HuH-7.5 (cell line): ENCODE measurements at places on chromosomes 4 and X.
A peak's percentile ranks its signal among the peaks of the same experiment; 100 is the strongest.

GRCh38 chrX:68487924-68488323, 10.9 kb upstream of the YIPF6 start:
- DNase-seq, result no peak

DNA sequence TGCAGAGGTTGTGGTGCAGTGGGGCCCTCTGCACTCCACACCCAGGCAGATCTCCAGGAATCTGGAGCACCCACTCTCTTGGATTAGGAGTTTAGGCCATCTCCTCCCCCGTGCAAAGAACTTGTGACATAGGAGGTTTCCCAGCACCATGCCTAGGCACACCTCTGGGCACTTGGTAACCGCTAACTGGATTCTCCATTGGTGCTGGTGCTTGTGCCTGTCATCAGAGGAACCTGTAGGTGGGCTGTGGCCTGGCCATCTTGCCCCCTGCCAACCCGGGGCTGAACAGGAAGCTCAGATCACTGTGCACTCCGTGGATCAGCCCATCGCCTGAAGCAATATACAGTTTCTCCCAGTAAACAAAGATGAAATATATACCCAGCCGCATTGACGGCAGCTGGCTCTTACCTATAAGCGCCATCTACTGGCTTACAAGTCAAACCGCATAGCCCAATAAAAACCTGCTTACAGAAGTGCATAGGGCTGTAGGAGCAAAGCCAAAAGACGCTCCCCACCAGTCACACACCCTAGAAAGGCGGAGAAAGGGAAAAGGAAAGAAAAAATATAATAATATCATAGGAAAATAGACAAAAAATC, 19.1 kb upstream of the TEX13B start:
- DNase-seq, result no peak

DNA sequence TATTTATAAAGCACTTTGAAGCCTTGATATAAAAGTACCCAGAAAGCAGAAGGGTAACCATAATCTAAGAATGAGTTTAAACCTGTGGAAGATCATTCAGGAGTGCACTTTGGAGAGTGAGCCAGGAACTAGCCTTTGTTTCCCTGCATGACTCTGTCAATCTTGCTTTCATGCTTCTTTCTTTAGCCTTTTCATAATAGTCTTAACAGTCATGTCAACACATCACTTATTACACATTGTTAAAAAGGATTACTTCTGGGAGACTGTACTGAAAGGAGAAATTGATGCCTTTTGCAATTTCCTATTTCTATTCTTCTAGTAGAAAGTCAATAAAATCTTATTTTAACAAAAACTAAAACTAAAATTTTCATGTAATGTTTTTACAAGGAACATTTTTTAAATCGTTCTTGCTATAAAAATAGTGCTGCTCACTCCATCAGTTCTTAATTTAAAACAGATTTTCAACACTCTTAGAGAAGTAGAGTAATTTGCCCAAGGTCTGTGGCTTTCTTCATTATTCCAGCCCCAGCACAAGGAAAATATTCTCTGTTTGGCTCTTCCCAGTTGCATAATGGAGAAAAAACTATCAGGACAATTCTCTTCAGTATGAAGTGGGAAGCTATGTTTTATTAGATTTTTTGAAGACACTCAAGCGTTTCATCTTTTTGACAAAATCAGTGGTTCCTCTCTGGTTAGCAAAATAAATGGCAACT, 35.4 kb upstream of the SPP1 start:
- no peak for DNase-seq

- DNase-seq, result no peak
These were observed 222.3 kb downstream of the FAM47A start for GRCh38 chrX:33909836-33910235.

- peak; percentile 9 for DNase-seq
These were observed 35.3 kb downstream of the SUPT20HL1 start for GRCh38 chrX:24395775-24396174.

DNA sequence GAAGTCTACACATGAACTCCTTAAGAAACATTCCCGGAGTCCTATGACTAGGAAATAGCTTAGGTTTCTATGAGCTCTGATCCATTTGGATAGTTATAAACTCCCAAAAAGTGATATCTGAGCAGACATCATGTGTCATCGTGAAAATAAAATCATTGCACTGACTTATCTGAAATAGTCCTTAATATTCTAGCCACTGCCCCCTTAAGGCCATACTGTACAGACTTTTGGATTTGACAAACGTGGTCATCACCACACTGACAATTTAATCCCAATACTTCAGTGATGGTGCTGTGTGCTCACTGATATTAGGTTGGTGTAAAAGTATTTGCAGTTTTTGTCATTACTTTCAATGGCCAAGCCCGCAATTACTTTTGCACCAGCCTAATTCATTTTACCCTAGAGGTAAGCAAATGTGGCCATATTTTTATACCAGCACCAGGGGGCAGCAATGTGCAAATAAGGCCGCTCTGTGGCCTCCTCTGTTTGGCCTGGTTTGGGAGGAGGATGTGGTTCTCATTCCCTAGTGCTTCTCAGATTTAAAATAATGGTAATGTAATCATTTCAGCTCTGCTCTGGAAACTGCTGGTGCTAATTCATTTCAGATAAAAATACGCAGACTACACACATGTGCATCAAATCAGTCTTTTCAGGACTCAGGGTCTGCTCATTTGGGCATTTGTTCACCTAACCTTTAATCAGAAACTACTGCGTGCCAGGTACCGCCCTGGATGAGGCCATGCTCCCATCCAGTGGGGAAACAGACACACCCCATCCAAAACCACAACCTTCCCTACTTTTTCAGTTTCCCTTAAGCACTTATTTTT, 196.4 kb upstream of the C1QTNF7 start:
- peak; percentile 46 for DNase-seq

GRCh38 chr4:142373610-142374009, 472.5 kb downstream of the INPP4B start:
- DNase-seq, result no peak
